Memory B cell (primary cell): ENCODE measurements at places on chromosomes 16 and 17.

GRCh38 chr17:55814377-55814776, 63.5 kb downstream of the PCTP start:
- DNase-seq, result no peak

- no peak for DNase-seq
Measured at GRCh38 chr16:67082891-67083290, 26.9 kb upstream of the PHAF1 start.

DNA sequence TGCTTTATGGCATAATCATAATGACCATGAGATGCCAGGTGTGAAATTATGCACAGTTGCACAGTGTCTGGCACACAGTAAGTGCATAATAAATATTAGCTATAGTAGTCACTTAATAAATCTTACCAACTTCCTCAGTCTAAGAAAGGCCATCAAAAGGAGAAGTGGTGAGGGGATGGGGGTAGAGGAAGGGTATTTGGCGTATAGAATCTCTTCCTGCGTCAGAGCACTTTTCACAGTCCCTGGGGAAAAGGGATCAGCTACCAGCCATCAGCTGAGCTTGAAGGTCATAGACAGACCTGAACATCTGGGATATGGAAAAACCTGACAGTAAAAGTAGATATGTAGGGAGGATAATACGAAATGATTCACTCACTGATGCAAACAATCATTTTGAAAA, 5.8 kb downstream of the CRHR1 start:
- DNase-seq, result no peak

DNA sequence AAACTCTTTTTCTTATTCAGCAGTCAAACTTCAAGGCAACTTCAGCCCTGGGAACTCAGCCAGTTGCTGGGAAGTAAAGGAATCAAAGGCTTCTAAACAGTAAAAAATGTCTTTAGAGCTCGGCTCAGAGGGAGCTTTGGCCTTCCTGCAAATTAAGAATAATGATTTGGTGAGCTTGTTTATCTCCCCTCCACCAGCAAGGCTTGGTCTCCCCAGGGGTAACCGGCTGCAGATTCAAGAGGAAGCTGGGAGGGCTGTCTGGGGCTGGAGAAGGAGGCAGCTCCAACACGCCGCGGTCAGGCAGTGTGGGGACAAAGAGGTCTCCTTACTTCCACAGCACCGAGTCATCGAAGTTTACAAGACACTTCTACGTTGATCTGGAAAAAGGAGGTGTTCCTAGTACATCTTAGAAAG, 17.7 kb upstream of the DOC2B start:
- no peak for DNase-seq

- no peak for DNase-seq
Measured at GRCh38 chr16:72873044-72873443, 174.9 kb downstream of the ZFHX3 start.

- no peak for DNase-seq
Measured at GRCh38 chr17:31311526-31311925, 2.3 kb downstream of the EVI2B start.

- DNase-seq, result no peak
Measured at GRCh38 chr17:40363111-40363827, 1.3 kb downstream of the GJD3 start.

- DNase-seq, result peak; percentile 63
Measured at GRCh38 chr16:56193951-56194726, 2.9 kb downstream of the GNAO1 start.

DNA sequence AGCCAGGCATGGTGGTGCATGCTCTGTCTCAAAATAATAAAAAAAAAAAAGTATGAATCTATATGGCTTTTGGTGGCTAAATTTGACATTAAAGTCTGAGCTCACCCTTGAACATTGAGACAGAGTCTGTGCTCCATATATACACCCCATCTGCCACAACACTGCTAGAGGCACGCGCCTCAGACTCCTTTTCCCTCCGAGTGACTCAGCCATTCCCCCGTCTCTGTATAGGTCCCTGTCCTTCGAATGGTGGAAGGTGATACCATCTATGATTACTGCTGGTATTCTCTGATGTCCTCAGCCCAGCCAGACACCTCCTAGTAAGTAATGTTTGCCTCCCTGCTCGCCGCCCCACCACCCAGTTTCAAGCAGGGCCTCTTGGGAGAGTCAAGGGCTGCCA, 4.5 kb upstream of the EFNB3 start:
- no peak for DNase-seq

DNA sequence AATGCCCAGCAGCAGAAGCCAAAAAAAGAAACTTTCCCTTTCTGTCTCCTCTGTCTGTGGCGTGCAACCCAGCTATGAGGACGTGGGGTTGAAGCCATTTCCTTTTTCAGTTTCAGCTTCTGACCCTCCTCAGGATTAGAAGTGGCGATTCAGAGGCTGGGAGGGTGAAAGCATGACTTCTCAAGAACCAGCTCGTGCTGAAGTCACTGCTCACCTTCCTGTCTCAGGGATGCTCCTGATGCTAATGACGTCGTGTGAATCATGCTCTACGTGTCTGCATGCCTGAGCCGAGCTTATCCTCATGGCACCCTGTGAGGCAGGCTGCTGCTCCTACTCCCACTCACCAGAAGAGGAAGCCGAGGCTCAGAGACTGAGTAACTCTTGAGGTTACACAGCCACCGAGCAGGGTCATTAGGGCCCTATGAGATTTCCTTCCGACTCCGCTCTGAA, 5.7 kb upstream of the LPO start:
- no peak for DNase-seq

DNA sequence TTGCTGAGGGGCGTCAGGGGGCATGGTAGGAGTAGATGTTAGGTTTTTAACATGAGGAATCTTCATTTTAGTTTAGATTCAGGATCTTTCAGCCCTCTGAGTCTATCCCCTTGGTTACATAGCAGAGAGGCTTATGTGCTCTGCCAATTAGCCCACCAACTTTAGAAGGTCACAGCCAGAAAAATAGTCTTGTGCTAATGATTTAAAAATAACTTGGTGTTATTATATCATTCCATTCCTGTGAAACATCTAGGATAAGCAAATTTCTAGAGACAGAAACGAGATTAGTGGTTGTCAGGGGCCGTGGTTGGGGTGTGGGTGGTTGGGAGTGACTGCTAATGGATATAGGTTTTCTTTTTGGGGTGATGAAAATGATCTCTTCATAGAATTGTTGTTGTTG, 183.7 kb downstream of the SNX29 start:
- DNase-seq, result no peak

- DNase-seq, result no peak
Measured at GRCh38 chr16:24681793-24682192, 47.7 kb upstream of the TNRC6A start.

DNA sequence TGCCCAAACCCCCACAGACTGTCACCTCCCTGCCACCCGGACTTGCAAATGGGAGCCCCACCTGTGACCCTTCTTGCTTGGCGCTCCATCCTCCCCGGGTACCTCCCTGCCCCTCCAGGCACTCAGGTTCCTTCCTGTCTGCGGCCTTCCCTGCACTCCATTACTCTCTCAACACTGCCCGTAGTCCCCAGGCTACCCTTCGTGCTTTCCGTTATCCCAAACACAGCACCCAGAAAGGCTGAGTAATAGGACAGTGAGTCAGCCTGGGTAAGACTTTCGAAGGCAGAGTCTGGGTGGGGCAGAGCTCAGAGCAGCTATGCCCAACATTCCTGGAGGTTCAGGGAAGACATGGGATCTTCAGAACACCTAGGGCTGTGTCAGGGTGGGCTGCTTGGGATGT, 16.6 kb upstream of the C16orf74 start:
- no peak for DNase-seq

DNA sequence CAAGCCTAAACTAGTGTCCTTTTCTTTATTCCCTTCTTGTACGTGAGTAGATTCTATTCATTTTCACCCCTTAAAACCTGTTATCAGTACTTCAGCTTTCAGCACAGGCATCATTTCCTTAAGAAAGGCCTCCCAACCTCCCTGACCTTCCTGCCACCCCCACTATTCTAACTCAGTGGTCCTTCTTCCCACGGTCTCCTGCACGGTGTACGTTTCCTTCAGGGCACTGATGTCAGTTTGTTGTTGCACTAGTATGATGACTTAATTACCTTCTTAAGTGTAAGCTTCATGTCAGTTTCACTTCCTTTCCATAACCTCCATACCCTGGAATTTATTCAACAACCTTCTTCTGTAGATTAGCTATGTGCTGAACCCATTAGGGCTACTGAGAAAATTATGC, 484.2 kb downstream of the HS3ST4 start:
- no peak for DNase-seq

DNA sequence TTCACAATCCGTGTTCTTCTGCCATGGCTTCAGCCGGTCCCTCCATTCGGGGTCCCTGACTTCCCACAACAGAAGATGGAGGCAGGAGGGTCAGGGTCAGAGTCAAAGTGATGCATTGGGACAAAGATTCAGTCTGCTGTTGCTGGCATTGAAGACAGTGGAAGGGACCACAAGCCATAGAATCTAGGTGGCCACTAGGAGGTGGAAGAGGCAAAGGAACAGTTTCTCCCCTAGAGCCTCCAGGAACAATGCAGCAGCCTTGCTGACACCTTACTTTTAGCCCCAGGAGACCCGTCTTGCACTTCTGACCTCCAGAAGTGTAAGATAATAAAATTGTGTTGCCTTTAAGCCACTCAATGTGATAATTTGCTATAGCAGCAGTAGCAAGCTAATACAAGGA, 55.9 kb downstream of the MFSD11 start:
- no peak for DNase-seq

DNA sequence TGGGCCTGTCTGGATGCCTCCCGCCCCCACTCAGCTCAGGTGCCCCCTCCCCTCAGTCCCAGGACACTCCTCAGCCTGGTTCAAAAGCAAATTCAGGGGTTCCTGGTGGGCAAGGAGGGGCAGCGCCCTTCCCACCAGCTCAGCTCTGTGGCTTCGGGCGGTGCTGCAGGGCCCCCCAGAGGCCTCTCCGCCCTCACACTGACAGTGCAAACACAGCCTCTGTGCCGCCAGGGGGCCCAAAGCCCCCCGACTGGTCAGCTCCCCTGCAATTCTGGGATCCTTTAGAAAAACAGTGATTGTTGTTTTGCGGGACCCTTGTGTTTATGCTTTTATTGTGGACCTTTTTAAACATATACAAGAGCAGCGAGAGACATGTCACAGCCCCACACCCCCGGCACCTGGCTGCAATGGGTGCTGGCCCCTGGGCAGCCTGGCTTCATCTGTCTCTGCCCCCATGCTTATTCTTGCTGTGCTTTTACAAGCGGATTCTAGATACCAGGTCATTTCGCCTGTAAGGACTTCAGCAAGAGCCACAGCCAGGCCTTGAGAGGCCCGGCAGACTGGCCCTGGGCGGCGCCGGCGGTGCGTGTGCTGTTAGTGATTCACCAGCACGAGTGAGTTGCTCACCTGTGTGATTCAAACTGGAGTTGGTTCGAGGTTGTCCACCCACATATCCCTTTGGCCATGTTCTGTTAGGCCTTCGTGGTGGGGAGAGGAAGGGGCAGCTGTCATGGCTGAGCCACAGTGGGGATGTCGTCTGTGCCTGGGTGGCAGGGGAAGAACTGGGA, 21.2 kb downstream of the ZNF469 start:
- no peak for DNase-seq

DNA sequence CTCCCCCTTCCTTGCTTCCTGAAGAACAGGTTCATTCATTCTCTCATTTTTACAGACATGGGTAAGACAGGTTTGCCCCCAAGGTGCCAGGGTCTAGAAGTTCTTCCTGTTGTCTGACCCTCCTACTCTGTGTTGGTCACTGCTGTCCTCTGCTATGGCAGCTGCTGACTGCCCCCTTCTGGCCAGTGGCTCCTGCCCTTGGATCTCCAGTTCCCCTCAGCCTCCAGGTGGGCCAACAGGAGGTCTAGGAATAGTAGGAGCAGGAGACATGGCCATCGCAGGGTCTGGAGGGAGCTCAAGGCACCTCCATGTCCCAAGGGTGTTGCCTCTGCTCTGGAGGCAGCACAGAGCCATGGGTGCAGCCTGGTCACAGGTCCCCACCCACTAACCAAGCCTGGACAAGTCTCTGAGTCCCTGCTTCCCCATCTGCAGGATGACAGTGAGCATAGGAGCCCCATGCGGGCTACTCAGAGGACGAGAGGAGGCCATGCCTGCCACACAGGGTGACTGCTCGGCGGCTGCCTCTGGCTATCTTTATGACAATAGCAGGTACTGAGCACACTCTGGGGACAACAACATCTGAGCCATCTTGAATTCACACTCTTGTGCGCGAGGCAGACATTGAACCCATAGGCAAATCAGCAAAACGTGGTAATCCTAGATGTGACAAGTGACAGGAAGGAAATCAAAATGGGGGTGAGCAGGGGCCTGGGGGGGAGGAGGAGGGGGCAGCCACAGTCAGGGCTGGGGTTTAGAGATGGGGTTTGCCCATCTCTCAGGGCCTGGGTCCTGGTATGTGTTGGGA, 27.0 kb upstream of the NXPH3 start:
- no peak for DNase-seq

DNA sequence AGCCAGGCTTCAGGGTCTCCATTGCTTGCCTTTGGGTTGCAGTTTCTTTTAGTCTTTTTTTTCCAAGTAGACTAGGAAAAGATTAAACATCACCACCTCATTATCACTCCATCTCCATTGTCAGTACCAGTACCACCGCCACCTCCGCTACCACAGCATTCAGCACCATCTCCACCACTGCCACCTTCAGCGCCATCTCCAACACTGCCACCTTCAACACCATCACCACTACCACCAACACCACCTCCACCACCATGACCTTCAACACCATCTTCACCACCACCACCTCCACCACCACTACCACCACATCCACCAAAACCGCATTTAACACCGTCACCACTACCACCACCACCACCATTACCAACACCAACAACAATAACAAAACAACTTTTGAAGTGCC, 141.5 kb upstream of the MPHOSPH6 start:
- DNase-seq, result no peak

DNA sequence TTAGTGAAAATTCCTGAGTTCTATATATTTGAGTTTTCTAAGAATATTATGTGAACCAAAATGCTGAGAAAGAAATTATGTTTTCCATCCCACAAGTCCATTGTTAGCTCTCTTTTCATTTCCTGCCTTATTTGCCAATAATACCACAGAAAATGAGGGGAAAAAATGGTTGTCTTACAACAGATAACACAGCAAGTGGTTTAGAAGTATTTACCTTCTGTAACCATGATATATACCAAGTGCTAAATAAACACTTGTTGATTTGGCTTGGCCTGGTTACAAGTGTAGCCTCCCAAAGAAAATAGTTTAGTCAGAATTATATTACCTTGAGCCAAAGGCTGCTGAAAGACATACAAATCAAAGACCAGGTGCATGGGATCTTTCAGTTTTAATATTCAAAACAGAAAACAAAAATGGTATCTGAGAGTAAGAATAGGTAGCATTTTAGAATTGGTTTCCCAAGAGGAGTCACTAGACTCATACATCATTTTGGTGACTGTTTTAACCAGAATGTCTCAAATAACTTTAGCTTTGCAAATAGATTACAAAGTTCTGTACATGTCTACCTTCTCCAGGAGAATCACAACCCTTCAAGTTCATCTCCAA, 439.8 kb upstream of the DYNLRB2 start:
- no peak for DNase-seq
